Myocyte (in vitro differentiated cells): ENCODE measurements at places on chromosomes 4 and X. TPM values are rescaled to one million over a fixed set of nuclear protein-coding genes. Genes with fewer than 3 reads are reported as not detected.
A peak's percentile ranks its signal among the peaks of the same experiment; 100 is the strongest.

DNA sequence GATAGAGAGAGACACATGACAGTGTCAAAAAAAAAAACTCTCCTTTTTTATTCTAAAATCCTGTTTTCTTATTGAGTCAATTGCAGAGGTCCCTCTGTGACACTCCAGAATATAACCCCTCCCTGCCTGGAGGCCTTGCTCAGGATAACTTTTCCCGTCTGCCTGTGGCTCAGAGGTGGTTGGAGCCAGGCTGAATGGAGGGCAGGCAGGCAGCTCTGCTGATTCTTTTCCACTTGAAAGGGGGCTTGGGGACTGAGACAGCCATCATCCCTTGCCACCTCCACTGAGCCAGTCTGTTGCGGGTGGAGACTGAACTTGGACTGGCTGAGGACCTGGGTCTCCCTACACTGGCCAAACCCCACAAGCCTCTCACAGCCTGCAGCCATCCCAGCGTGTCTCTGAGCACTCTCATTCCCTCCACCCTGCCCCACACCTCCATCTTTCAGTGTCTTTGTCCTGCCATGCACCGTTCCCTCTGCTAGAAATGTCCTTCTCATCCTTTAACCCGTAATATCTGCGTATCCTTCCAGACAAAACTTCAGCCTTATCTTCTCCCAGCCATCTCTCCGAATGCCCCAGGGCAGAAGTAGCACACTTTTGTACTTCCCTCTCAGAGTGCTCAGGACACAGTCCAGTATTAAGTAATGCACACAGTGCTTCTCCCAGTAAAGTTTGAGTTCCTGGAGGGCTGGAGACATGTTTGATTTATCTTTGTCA, 139.9 kb downstream of the CHIC2 start:
- DNase-seq = no peak

DNA sequence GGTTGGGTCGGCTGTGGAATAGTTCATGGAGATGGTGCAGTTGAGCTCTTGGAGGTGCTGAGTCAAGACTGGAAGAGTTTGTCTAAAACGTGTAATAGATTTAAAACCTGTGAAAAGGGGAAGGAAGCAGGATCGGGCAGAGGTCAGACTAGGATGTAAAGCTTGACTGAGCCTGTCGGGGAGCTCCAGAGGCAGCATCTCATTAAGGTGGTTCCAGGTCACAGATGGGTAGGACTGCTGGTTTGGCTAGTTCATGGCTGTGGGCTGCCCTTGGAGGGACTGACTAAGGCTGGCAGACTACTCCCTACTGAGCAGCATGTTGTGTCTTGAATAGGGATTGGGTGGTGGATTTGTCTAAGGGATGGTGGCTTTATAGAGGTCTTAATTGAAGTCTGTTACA, 28.4 kb upstream of the WDR1 start:
- no peak for DNase-seq

DNA sequence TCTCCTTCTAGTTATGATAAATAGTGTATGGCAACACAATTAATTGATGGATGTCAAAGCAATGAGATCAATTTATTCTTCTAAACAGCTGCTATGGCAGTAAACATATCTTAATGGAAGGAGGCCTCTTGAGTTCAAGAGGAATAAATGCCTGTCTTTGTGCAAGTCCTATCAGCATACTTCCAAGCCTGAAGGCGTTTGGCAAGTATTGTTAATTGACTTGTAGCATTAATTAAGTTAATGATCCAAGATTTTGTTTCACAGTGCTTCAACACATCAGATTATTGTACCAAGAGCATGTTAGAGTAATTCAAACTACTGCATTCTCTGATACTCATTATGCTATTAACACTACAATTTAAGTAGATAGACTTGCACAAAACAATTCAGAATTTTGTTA, 144.8 kb downstream of the FAT4 start:
- no peak for DNase-seq

GRCh38 chr4:124941267-124941666, 228.7 kb upstream of the ANKRD50 start:
- no peak for DNase-seq

DNA sequence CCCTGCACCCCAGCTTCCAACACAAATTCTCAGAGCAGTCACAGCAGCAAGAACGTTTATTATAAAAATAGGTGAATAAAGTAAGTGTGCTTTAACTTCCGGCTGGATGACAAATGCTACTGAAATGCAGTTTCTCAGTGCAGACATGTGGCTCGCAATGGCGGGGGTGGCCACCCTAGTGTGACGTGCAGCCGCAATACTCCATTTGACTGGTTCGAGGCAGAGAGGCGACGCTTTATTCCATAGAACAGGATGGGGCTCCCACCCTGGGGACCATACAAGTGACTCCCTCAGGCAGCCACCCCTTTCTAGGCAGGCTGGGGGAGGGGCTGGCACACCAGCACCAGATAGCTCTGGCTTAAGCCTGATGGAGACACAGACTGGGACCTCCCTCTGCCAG, 14.5 kb downstream of the TNIP2 start:
- no peak for DNase-seq

DNA sequence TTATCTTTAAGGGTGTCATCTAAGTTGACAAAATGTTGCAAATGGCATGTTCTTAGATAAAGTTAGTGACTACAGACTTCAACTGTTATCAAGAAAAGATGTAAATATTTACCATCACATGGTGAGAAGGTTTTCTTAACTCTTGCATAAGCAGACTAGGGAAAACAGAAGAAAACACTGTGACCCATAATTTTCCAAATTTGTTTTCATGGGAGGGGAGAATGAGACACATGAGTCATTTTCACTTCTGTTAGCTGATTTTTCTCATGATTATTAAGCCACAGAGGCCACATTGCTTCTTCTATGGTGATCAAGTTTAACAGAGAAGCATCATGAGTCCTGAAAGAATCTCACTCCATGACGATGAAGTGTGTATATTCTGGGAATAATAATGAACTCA, 30.2 kb upstream of the SYTL5 start:
- no peak for DNase-seq

DNA sequence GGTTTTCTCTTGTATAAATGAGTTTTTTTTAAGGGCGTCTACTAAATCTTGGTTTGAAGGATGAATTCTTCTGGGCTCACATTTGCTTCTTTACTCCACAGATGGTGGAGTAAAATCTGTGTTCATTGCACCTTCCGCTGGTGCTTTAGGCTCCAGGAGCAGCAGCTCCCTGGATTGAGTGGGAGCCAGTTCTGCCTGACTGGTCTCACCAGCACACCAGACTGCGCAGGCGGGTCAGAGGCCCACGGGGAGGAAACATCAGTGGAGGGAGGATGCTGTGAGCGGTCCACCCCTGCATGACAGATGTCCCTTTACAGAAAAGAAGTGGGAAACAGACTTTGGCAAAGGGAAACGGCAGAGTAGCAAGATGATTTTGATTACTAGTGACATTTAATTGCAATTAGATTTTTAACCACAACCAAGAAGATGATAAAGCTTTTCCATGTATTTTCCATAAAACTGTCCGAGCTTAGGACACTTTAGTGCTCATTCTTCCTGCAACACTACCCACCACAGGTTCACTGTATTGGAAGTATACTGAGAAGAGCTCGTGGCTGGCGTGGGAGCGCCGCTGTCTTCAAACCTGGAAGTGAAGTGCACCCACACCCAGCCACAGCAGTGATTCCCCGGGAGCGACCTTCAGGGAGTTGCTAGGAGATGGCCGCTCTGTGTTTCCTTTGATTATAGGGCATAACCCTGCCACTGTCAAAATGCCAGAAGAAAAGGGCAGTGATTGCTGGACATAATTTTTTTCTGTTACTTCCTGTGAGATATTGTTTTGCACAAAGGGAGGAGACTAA, 95.2 kb downstream of the SORBS2 start:
- no peak for DNase-seq

DNA sequence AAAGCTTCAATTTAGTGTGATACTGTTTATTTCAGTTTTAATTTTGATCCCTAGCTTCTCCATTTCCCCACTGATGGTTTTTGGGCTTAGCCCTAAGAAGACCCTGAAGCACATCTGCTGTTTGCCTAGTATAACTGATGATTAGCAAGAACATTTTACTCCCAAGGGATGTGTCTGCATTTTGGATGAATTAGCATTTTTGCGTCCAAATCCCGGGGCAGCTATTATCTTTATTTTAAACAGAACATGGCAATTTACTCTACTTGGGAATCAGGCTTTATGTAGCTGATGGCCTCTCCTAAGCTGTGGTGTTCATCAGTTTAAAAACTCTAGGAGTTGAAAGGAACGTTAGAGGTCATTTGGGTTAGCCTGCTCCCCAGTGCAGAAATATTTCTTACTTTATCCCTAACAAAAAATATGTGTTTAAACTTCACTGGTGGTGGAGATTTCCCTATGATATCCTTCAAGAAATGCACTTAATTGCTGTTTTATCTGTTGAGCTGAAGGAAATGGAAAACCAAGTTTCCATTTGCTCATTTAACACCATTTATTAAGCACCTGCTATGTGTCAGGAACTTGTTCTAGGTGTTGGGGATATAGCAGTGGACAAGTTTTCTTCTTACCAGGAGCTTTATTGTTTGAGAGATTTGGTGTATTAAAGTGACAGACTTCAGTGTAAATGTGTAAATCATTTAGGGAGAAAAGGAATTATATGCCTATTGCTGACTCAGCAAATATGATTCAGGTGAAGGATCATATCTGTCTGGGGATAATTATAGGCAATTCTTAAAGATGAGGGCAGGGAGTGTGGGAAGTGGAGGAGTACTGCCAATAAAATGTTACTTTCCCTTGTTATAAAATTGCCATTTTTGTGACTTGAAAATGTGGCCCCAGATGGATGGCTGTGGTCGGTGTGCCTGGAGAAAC, 3.4 kb downstream of the SEPTIN11 start:
- no peak for DNase-seq

DNA sequence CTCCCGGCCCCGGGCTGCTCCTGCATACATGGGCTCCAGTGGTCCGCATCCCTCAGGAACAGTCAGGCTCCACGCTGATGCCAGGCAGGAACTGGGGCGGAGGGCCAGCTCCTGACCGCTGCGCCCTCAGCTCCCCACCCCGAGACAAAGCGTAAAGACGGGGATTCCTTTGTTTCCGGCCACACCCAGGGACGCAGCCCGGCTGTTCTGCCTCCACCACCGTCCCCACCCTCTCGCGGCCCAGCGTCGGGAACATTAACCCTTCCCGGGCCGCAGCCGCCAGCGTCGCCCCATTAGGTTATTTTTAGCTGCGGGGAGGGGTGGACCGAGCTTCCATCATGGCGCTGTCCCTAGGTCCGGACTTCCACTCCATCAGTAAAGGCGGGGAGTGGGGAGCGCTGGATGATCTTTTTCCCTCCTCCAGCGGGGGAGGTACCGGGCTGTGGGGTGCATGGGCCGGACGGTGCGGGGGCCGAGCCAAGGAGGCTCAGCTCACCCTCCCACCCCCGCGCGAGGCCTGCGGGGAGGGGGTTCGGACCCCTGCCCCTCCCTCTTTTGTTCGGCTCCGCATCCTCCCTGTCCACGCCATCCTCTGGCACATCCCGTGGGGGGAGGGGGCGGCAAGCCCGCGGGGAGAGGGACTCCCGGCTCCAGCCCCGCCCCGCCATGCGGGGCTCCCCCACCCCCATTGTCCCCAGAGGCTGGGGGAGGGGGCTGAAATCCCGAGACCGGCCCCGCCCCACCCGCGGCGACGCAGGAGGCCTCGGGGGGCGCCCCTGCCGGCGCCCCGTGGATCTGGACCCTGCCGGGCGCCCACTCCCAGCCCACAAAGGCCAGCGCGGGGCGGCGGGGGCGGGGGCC, 5.3 kb downstream of the CRMP1 start:
- DNase-seq = peak; percentile 76

GRCh38 chr4:19945501-19945900, 306.2 kb upstream of the SLIT2 start:
- no peak for DNase-seq

DNA sequence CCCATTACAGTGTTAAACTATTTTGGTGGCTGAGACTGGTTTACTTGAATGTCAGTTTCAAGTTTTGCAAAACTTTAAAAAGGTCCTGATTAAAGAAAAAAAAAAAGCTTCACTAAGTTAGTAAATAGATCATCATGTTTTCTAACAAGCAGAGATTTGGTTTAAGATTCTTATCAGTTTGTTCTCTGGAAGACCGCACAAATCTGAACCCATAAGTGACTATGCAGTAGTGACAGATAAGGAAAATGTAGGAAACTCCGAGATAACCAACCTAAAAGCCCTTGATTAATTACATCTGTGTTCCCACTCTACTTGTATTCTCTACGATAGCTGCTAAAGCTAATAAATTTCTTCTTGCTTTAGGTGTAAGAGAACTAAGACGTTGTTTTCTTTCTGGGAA, 1799.8 kb upstream of the ADGRL3 start:
- DNase-seq = no peak

DNA sequence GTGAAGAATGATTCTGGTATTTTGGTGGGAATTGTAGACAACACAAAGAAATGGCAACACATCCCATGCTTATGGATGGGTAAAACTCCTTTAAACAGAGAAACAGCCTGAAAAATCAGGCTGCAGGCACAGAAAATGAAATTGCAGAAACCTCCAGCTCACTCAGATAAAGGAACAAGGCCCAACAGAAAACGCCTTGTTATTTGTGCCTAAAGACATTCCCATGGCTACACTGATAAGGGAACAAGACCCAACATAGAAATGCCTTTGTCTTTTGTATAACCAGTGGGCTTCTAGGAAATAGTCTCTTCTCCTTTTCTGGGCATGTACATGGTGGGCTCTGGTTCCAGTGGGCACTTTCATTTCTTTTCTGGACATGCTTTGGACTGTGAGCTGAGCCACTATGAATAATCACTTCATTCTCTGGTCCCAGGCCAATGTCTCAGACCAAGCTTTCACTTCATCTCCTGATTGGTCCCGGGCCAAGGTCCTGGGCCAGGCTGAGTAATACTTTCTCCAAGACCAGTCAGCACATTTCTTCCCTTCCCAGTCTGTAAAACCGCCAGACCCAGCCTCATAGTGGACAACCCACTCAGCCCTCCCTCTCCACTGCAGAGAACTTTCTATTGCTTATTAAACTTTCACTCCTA, 160.5 kb downstream of the TBX22 start:
- no peak for DNase-seq

- DNase-seq = no peak
Measured at GRCh38 chr4:157363360-157363759, 142.8 kb downstream of the GRIA2 start.

DNA sequence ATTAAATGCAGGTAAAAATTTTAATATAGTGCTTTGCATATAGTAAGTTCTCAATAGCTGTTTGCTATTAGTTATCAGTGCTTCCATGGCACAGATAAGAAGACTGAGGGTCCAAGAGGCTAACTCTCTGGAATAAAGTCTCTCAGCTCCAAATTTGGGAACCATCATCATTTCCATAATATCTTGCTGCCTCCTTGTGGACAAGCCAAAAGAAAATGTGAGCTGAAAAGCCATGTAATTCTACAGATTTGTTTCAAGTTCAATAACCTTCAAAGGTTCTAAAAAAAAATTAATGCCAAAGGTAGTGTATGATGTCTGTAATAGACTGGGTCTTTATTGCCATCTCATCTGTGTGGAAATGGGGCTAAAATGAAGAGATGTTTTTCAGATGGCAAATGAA, 136.9 kb upstream of the VCX start:
- DNase-seq = no peak

Gene RTL3
- 0.40 and 1.3 TPM in 2 replicates for total RNA-seq

Gene CCDC110
- 1.4 and 2.0 TPM in 2 replicates for total RNA-seq

Gene MAGEA2B
- total RNA-seq = not detected in 2 replicates

Gene CLTRN
- not detected in 2 replicates for total RNA-seq

Gene PLK4
- total RNA-seq = 0.47 and 2.1 TPM in 2 replicates

Gene VCX3A
- total RNA-seq = not detected in 2 replicates

Gene FGA
- not detected in 2 replicates for total RNA-seq

Gene CLOCK
- total RNA-seq = 51.3 and 77.4 TPM in 2 replicates

Gene SMAD1
- 58.9 and 61.3 TPM in 2 replicates for total RNA-seq

Gene ZNF141
- total RNA-seq = 8.1 and 8.5 TPM in 2 replicates

Gene PRAF2
- 7.1 and 7.4 TPM in 2 replicates for total RNA-seq
